Small intestine (tissue), 16 donors: ENCODE measurements at places on chromosomes 16 and 17.

- no peak for DNase-seq
Observed at GRCh38 chr17:70136131-70136530, 33.2 kb upstream of the KCNJ2 start.

GRCh38 chr16:74654536-74655050 is 12.1 kb downstream of the RFWD3 start:
- no peak for DNase-seq

GRCh38 chr16:49489686-49490320 is 116.2 kb downstream of the C16orf78 start:
- DNase-seq: no peak

GRCh38 chr16:75420987-75421819 is 12.1 kb downstream of the CFDP1 start:
- DNase-seq: peak; percentile 76

- peak; percentile 99 for DNase-seq
Observed at GRCh38 chr16:3654249-3654991, at the start of gene DNASE1. Gene DNASE1, plus strand, starts transcription at chr16:3654691. Its CDS starts 683 bp downstream, at chr16:3655374.

DNA sequence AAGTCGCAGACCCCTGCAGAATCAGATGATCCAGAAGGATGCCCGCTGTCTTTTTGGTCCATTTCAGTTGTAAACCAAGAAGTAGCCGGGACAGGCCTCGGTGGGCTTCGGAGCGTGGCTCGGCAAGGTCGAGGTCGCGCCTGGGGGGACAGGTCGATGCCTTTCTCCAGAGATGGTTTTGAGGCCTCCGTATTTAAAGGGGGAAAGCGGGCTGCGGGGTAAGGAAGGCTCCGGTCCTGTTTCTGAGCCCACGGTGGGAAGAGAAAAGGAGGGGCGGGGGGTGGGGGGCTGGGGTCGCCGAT is 7.5 kb upstream of the GNG13 start:
- no peak for DNase-seq

- DNase-seq: peak; percentile 79
Observed at GRCh38 chr16:53372992-53373871, 61.0 kb upstream of the RBL2 start.

DNA sequence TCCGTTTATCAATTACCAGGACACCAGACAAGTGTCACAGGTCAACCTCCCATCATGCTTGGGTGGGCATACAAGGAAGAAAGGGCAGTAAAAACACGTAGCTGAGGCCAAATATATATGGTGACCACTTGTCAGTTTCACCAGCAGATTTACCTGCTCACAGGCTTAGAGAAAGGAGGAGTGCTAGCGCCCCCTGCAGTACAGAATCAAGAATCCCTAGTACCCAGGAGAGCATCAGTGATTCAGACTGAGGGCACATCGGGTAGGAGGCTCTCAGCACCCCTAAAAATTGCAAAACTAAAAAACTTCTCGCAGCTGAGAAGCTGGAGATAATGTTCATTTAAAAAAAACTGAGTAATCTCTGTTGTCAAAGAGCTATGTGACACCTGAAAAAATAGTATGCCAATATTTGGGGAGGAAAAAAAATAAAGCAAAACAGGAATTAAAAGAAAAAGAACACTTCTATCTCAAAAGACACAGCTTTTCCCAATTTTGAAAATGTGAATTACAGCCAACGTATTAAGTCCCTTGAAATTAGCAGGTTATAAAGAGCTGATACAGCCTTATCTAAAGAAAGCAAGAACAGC is 21.2 kb upstream of the MON1B start:
- peak; percentile 32 for DNase-seq

GRCh38 chr16:88383401-88384221 is 852 bp downstream of the ZNF469 start:
- peak; percentile 36 for DNase-seq

- no peak for DNase-seq
Observed at GRCh38 chr16:84765616-84766580, 53.9 kb upstream of the CRISPLD2 start.

GRCh38 chr16:14399378-14400284 is 230.4 kb downstream of the PARN start:
- DNase-seq: no peak

GRCh38 chr16:69469807-69470561 is 45.6 kb downstream of the CYB5B start:
- DNase-seq: no peak

GRCh38 chr17:72266112-72266775 is 145.4 kb downstream of the SOX9 start:
- DNase-seq: peak; percentile 29

DNA sequence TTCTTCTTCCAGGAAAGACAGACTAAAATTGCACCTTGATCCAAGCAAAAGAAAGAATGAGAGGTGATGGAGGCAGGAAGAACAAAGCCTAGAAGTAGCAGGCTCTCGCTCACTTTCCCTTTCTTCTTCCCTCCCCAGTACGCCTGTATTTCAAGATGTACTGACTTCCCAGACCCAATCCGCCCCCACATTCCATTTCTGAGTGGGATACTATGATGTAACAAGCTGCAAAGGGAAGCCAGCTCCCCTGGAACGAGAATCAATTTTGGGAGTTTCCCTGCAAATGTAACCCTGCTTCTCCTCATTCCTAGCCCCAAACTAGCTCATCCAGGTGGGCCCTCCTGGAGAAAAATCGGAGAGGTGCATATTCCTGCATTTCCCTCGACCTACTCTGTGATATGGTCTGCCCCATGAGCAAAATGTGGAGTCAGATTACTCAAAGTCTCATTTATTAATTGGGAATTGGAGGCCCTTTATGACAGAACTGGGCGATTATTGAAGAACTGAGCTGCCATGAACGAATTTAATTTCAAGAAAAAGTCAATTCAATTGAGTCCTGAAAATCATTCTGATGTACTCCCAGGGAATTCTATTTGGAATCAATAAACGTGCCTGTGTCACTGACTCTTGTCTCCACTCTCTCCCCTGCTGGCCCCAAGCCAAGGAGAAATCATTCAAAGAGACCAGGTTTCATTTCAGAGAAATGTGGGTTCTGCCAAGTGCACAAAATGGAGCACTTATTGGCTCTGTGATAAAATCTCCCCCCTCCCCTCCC is 398.9 kb downstream of the SHISA9 start:
- no peak for DNase-seq

- DNase-seq: no peak
Observed at GRCh38 chr16:11670171-11671131, 2.2 kb downstream of the SNN start.

DNA sequence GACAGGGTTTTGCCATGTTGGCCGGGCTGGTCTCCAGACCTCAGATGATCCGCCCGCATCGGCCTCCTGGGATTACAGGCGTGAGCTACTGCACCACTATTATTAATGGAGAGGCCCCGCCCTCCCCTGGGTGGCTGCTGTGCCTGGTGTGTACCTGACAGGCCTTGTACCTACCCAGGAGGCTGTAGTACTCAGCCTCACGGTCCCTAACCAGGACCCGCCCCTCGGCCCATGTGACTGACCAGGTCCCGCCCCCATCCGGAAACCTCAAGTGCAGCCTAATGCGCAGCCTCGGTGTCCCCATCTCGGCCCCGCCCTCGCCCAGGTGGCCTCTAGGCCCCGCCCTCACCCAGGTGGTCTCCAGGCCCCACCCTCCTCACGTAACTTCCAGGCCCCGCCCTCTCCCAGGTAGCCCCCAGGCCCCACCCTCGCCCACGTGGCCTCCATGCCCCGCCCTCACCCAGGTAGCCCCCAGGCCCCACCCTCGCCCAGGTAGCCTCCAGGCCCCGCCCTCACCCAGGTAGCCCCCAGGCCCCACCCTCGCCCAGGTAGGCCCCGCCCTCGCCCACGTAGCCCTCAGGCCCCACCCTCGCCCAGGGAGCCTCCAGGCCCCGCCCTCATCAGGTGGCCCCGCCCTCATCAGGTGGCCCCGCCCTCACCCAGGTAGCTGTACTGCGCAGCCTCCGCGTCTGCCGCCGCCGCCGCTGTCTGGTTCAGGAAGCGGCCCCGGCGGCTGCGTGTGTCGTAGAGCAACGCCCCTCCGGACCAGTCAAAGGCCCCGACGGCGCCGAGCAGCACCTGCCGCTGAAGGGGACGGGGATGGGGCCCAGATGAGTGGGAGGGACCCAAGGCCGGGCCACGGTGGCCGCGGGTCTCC is 31.0 kb downstream of the HASPIN start:
- DNase-seq: peak; percentile 98

DNA sequence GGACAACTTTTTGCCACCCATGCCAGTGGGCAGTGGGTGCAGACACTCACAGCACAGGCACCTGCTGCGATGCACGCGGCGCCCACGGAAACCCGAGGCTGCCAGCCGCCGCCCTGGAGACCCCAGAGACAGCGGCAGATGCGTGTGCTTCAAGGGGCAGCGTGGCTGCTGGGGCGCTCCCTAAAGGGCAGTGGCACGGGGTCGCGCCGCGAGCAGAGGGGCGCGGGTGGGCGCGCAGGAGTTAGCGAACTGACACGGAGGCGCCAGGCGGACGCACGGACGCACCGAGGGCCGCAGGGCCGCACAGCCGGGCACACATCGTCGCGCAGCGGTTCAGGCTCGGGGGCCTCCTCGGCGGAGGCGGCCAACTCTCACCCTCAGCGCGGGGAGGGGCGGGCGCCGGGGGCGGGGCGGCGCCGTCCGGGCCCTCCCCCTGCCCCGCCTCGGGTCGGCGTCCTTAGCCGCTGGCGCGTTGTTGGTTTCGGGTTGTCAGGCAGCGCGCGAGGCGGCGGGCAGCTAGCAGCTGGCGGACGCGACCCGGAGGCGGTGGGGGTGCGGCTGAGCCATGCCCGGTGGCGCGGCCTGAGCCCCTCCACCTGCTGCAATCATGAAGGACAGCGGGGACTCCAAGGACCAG is at the start of gene KIF19:
TSS of gene KIF19 (plus strand) at position 484 of the 637 bp plus-strand sequence. CDS start at position 608, 124 bp downstream.
- peak; percentile 52 for DNase-seq

GRCh38 chr17:65048441-65048840 is 8.1 kb downstream of the GNA13 start:
- DNase-seq: no peak

DNA sequence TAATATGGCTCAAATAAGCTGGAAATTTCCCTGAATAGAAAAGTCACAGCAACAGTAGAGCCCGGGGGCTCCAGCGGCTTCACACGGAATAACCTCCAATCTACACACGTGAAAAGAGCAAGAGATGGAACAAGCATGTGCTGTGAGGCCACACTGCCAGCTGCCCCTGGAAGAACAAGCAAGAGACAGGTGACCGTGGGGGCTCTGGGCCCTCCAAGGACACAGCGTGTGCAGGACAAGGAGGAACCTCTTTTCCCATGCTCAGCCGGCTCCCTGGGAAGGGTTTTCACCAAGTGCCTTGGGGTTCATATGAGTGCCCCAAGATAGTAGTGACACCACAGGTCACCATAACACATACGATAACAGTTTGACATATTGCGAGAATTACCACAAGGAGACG is 110.2 kb upstream of the ZNF750 start:
- no peak for DNase-seq

DNA sequence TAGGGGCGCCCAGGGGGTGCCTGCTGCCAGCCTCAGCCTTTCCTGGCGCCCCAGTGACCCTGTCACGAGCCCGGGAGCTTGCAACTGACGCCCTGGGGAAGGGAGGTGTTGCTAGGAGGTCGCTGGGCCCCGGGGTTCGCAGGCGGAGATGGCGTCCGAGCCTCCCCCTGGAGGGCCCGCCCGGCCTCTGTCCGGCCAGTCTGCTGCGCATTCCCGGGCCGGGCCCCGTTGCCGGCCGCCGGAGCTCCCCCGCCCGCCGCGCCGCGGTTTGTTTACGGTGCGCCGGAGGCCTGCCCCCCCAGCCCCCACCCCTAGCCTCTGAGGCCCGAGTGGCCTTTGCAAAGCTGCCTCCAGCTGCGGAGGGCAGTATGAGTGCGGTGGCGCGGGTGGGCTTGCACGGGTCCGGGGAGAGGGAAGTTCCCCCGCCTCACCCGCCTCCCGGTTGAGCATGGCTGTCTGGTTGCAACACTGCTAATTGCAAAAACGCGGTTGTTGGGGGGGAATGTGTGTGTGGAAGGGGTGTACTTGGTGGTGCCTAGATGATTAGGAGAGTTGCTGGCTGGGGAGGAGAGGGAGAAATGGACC is 514 bp downstream of the THRA start:
- no peak for DNase-seq

GRCh38 chr16:86975445-86975844 is 341.7 kb downstream of the C16orf95 start:
- no peak for DNase-seq

GRCh38 chr16:85528528-85529387 is 84.4 kb upstream of the GSE1 start:
- no peak for DNase-seq

GRCh38 chr17:79574108-79574507 is 36.7 kb downstream of the RBFOX3 start:
- no peak for DNase-seq
